ENCODE measurements at places on chromosomes 12 and 14.

DNA sequence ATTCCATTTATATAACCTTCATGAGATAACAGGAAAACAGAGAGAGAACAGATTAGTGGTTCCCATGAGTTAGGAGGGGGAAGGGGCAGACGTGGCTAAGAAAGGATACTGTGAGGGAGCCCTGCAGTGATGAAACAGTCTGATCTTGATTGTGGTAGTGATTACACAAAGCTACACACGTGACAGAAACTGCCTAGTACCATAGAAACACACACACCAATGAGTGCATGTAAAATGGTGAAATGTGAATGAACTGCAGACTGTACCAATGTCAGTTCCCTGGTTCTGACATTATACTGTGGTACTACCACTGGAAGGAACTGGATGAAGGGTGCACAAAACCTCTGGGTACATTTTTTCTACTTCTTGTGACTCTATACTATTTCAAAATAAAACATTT lies 36.9 kb downstream of the NRDE2 start:
- DNase-seq, result no peak

DNA sequence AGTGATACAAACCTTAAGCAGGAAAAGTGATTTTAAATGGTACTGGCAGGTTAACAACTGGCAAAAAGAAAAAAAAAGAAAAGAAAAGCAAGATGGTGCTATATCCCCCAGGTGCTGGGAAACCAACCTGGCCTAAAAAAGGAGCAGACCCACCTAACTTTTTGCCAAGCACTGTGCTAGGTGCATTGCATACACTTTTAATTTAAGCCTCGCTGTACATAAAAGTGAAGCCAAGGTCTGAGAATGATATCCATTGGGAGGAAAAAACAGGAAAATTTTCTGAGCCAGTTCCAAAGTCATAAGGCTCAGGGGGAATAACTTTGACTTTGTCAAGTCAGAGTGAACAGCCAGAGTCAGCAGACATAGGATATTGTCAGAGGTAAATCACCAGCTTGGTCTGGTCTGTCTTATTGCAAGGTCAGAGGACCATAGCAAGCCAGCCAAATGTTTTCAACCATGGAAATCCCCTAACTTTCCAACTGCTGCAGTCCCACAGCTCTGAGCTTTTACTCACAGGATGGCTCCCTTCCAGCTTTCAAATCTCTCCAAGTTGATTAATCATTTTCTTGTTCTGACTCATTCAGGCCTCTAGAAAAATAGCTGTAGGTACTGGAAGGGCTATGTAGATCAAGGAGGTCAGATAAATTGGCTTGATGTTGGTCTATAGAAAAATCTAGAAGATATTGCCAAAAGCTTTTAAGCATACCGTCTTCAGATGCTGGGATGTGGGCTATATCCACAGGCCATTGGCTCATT lies 412.9 kb downstream of the RAD51B start:
- DNase-seq, result peak; percentile 24

DNA sequence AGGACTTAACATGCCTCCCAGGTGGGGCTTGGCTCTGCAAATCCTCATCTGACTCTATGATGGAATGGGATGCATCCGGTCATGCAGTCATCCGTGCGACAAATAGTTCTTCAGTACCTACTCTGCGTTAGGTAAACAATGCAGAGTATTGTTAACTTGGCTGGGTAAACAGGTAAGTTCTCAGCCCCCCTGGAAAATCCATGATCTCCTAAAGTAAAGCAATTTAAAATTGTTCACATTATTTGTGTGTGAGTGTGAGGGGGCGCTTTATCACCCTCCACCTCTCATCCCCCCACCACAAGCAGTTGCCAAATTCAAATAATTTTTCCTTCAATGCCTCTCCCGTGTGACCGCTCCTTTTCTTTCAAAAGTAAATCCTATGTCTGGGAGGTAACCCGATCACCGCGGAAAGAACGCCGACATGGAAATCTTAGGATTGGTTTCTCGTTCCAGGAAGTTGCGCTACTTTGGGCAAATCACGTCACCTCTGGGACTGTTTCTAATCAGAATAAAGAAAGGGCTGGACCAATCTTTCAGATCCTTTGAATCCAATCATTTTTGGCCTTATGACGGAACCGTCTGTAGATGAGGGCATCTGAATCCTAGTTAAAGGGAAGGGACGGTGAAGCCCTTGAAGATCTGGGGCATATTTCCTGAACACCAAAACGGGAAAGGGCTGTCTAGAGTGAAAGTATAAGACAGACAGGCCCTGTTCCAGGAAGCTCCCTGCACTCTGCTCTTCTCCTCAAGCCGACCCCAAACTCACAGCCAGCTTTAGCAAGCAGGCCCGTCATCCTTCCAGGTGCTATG lies 44.0 kb upstream of the SINHCAF start:
- DNase-seq, result no peak

GRCh38 chr12:7090222-7090998 lies 1.8 kb downstream of the C1R start:
- DNase-seq, result no peak

GRCh38 chr14:82999802-83000201 lies 1466.1 kb upstream of the SEL1L start:
- no peak for DNase-seq

GRCh38 chr14:69673104-69673503 lies 61.7 kb downstream of the SUSD6 start:
- no peak for DNase-seq

DNA sequence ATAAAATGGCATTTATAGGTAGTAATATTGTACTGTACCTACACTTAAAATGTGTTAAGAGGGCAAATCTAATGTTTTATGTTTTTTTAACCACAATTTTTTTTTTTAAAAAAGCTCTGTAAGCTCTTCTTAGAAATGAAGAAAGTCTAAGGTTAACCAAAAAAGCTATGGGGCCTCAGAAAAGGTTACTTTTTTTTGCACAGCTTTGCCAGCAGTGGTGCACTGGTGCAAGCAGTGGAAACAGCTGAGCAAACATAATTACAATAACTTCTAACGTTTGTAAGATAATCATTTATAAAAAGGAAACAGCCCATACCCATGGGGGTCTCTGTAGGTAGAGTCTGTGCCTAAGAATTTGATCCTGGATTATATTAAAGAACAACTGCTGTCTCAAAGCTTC lies 85.1 kb upstream of the NID2 start:
- no peak for DNase-seq

- DNase-seq, result no peak
These were observed 101.1 kb downstream of the OTX2 start for GRCh38 chr14:56709201-56709600.

DNA sequence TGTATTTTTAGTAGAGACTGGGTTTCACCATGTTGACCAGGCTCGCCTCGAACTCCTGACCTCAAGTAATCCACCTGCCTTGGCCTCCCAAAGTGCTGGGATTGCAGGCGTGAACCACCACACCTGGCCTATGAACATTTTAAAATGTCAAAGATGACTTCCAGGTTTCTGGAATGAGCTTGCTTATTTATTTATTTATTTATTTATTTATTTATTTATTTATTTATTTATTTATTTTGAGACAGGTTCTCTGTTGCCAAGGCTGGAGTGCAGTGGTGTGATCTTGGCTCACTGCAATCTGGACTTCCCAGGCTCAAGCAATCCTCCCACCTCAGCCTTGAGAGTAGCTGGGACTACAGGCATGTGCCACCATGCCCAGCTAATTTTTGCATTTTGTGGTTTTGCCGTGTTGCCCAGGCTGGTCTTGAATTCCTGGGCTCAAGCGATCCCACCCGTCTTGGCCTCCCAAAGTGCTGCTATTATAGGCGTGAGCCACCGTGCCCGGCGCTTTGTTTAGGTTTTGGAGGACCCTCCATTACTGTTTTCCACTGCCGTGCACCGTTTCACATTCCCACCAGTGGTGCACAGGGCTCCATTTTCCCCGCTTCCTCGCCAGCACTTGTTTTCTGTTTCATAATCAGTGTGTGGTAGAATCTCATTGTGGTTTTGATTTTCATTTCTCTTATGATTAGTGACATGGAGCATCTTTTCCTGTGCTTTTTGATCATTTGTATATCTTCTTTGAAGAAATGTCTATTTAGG lies 6.4 kb upstream of the CFAP251 start:
- no peak for DNase-seq

DNA sequence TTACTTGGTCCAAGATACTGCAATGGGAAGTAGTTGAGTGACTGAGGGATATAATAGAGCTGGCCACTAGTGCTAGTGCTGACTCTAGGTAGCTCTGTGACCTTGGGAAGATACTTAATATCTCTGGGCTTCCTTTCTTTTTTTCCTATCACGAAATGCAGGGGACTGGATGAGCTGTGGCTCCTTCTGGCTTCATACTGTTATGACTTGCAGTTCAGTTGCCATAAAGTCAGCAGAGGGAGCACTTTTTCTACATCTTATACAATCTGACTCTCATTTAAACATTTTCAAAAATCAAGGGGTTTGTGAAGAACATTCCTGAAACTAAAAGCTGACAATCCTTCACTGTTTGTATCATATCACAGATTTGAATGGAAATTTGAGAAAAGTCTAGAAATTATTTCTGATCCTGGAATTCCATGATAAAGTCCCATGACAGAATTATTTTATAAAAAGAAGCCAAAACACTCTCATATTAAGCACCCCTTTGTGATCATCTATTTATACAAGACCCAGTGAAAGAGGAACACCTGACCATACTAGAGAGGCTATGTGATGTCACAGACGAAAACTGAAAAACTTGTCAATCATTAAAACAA lies 5.3 kb downstream of the BHLHE41 start:
- no peak for DNase-seq

DNA sequence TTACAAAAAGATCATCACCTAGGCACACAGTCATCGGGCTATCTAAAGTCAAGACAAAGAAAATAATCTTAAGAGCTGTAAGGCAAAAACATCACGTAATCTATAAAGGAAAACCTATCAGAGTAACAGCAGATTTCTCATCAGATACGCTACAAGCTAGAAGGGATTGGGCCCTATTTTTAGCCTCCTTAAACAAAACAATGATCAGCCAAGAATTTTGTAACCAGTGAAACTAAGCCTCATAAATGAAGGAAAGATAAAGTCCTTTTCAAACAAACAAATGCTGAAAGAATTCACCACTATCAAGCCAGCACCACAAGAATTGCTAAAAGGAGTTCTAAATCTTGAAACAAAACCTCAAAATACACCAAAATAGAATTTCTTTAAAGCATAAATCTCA lies 191.6 kb upstream of the BMP4 start:
- no peak for DNase-seq

GRCh38 chr14:38137005-38137404 lies 70.7 kb upstream of the SSTR1 start:
- DNase-seq, result no peak
